ENCODE measurements at places on chromosomes 5 and 9. TPM values are rescaled to one million over a fixed set of nuclear protein-coding genes. Genes with fewer than 3 reads are reported as not detected.

DNA sequence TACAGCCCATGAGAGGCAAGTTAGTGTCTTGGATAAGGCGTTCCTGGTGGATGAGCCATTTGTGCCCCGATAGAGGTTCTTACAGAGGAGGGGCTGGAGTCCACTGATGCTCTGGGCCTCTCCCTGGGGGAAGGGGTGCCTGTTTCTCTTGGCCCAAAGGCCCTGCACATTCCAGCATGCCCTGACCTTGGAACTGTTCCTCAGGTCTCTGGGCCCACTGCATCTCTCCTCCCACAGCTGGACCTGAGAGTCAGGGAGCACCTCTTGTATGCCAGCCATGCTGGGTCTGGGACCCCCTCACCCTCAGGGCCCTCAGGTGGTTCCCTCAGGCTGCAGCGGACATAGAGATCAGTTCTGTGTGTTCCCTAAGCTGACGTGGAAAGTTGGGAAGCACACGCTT, 26.4 kb downstream of the DAPK1 start:
- DNase-seq = no peak

DNA sequence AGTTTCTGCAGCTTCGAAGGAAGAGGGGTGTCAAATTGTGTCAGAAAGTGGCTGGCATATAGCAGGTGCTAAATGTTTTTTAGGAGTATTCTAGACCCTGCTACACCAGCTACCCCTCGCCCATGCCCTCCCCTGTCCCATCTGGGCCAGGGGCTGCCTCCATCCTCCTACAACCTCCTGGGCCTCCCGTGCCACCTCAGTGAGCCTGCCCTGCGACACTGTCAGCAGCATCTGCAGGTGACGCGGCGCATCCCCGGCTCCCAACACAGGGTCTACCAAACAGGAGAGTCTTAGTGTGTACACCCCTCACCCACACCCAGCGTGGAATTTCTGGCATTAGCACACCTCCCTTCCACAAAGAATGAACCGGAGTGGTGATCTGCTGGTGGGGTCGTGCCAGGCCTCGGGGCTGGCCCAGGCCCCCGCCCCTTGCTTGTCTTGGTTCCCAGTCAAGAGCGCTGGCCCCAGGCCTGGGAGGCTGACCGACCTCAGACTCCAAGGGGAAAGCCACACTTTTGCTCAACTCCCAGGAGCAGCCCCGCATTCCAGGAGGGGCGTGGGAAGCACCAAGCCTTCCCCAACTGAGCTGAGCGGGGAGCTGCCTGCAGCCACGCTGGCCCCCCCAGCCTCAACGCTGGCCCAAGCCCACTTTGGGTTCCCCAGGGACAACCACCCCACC, 55.2 kb downstream of the NEURL1B start:
- peak; percentile 48 for DNase-seq

GRCh38 chr5:156522651-156523529, 195.9 kb downstream of the SGCD start:
- no peak for DNase-seq

DNA sequence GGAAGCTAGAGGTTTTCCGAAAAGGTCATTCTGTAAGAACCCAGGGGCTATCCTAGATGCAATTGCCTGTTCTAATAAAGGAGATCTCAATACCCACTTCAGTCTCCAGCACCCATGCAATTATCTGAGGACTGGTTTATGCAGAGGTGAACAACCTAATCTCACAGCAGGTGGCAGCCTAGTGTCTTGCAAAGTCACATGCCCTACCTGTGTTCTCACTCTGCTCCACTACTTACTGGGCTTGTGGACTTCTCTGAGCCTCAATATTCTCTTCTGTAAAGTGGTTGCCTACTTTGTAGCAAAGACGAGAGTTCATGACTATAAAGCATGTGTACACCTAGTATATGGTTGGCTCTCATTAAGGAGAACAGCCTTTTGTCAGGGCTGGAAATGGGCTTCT, 21.0 kb upstream of the ALDH1B1 start:
- DNase-seq = no peak

Gene C5
- polyA plus RNA-seq = 9.6 TPM

DNA sequence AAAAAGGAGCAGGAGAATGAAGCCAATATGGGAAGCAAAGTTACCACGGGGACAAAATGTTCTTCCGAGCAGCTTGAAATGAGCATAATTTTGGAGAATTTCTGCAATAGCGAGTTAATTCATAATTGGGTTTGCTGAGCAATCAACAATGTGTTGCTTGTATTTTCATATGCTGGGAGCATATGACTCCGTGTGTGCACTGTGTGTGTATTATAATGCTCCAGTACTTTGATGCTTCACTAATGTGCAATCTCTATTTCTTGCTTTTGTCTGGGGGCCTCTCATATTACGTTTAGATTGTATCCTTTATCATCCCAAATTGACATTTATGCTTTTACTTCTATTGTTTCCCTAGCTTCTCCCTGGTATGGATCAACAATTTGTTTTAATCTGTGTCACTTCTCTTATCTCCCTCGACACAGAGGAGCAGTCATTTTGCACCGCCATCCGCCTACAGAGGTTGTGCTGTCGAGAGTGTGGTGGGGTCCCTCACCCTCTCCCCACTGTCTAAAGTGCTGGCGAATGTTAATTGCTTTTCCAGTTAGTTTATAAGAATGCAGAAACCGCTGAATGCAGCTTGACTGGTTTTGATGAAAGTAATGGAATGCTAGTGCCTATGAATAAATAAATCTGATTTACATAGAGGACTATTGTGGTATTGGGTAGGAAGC, 372.5 kb upstream of the WWC1 start:
- DNase-seq = no peak
